ENCODE measurements at places on chromosomes 5 and 9.

- DNase-seq, result no peak
These were observed 213.7 kb downstream of the TLR4 start for GRCh38 chr9:117917873-117918272.

- DNase-seq, result no peak
These were observed 56.1 kb downstream of the UBAP2 start for GRCh38 chr9:33992632-33993031.

DNA sequence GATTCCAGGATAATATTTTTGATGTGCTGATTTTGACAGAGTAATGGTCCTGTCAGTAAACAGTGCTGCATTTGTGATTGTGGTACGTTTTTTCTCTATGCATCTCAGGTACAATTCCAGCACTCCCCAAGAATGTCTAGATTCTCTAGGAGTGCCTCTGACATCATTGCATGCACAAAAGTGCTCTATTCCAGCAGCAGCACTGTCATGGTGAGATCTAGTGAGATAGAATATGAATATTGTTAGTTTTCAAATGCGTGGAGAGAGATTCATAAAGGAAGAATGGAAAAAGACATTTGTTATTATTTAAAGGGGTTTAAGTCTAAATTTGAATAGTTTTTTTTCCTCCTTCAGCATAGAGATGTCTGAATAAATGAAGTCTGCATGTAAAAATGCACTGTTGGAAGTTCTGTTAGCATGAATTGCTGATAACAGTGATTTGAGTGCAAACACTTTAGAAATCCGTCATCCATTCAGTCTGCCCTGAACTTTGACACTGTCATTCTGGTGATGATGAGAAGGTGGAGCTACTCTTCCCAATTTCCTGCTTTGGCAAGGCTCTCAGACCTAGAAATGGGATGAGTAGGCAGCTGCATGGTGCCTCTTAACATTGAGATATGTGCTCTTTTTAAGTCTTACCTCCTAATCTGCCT lies 84.6 kb downstream of the GAPVD1 start:
- no peak for DNase-seq

DNA sequence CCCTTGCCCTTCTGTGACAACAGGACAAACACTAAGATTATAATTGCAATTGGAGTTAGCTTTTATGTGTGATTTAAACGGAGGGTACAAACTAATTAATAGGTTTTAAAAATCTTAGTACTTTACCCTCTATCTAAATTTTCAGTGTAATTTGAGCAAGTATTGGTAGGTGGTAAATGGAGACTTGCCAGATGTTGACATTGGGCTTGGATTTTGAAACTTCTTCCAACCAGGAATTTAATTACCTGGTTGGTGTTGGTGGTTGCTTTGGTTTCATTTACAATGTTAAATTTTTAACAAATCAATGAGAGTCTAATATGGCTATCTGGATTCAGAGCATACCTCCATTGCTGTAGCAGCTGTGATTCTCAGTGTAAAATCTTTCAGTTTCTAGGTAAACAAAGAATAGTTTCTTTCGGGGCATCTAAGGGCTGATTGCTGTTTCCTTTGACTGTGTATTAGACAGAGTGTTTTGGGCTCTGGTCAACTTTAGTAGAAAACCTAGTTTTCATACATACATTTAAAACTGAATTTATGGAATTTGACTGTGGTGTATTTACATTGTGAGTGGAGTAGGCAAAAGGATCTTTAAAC lies 1.9 kb downstream of the DAPK1 start:
- no peak for DNase-seq

- no peak for DNase-seq
These were observed 33.9 kb upstream of the BRD3 start for GRCh38 chr9:134101623-134102149.

- DNase-seq, result no peak
These were observed 4.2 kb downstream of the LECT2 start for GRCh38 chr5:135950611-135951010.

DNA sequence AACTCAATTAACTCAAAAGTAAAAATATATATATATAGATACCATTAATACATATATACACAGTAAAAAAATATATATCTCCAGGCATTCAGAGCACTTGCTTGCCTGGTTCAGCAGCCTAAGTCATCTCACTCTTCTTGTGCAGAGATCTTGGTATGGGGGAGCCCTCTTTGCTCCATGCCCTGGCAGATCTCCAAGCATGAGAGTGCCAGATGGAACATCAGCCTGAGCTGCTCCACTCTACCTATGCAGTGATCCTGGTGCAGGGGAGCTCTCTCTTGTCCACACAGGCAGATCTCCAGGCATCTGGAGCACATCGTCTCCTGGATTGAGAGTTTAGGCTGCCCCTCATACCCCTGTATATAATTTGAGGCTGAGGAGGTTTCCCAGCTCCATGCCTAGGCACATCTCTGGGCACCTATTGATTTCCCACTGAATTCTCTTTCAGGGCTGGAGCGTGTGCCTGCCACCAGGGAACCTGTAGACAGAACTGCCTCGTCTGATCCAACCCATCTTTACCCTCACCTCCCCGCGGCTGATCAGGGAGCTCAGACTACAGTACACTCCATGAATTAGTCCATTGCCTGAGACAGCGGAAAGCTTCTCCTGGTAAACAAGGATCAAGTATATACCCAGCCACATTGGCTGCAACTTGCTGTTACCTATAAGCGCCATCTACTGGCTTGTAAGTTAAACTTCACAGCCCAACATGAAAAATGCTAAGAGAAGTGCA lies 342.4 kb upstream of the GRIA1 start:
- DNase-seq, result no peak

DNA sequence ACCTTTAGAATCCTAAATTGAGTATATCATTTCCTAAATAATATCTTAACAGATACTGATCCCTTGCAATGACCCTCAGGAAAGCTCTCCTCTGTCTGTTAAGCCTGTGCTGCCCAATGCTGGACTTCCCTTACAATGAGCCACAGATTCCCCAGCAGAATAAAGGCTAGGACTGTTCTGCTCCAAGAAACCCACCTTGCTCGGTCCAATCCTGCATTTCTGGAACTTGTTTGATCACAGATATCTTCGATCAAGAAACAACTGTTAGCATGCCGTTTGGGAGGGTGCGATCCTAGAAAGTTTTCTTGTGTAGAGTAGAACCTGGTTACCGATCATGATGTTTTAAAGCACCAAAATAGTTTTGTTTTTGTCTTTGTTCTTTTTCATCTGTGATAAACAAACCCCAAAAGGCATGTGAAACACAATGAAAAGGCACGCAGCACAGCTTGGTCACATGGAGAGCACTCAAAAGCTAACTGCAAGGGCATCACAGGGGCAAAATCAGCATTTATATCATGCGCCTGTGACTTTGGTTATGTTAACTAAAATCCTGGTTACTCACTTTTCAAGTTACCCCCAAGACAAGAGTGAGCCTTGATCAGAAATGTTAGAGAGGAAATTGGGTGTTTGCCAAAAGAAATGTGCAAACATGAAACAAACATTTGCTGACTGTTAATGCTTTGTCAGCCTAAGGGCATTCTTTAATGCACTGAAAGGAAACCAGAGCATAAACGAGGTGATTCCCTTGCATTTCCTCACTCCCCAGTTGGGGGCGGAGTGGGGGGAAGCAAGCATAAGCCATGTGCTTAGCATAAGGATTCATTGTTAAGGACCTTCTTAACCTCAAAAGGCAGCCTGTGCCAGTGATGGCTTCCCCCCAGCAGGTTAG lies 61.9 kb upstream of the ADAMTS16 start:
- DNase-seq, result no peak

DNA sequence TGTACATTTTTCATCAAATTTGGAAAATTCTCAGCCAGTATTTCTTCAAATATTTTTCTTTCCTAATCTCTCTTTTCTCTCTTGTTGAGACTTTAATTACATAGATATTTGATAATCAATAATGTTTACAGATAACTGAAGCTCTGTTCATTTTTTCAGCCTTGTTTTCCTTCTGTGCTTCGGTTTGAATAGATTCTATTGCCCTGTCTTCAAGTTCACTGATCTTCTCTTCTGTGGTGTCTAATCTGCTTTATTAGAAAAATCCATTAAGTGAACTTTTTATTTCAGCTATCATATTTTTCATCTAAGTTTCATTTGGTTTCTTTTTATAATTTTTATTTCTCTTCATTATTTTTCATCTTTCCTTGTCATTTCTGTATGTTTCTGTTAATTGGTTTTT lies 54.1 kb downstream of the AMBP start:
- DNase-seq, result no peak

DNA sequence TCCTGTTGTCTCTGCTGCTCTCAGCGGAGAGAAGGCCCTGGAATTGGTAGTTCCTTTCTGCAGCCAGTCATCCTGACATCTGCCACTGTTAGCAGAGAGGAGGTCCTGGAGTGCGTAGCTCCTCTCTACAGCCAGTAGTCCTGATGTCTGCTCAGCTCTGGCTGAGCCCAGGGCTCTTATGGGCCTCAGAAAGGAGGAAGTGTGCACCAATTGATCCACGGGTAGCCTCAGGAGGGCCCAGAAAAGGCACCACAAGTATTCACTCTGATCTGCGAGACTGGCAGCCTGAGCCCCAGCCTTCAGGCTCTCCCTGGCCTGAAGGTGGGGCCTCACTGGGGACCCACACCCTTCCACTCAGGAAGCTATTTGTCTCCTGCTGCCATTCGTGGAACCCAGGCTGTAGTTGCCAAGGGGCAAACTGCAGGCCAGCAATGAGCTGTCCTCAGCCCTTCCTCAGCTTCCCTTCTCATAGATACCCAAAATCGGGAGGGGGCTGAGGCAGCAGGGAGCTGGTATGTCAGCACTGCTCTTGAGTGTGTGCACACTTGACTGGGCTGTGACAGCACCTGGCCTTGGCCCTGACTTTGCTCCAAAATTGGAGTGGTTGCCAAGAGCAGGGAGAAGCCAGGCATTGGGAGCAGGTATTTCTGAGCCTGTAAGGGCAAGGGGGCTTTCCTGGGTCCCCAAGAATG lies 1049.5 kb upstream of the ACO1 start:
- DNase-seq, result no peak

DNA sequence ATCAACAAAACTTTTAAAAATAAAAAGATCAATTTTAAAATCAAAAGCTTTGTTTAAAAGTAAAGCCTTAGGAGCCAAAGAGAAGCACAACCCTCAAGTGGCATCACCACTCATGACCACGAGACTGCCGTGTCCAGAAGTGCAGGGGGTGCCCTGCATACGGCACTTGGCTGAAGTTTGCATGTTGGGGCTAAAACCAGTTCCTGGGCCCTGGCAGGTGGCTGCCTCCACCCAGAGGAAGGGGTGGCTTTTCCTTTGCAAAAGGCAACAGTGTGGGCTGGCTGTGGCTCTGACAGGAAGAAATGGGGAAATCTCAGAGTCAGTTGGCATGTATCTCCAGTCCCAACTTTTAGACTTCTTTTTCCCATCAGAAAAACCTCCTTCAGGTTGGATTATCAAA lies 15.3 kb downstream of the TRMO start:
- no peak for DNase-seq

DNA sequence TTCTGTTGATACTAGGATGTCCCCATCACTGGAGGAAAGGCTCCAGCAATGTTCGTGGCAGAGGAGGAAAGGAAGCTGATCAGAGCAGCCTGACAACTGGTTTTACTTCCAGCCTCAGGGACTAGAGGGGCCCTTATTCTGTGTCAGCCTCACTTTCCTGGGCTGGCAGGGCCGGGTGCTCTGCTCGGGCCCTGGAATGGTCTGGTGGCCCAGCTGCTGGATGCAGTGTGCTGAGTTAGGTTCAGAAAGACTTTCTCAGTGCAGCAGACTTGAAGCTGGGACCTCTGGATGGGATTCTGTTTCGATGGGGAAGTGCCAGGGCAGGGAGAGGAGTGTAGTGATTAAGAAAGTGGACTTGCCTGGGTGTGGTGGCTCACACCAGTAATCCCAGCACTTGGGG lies 81.0 kb downstream of the MACROH2A1 start:
- no peak for DNase-seq

DNA sequence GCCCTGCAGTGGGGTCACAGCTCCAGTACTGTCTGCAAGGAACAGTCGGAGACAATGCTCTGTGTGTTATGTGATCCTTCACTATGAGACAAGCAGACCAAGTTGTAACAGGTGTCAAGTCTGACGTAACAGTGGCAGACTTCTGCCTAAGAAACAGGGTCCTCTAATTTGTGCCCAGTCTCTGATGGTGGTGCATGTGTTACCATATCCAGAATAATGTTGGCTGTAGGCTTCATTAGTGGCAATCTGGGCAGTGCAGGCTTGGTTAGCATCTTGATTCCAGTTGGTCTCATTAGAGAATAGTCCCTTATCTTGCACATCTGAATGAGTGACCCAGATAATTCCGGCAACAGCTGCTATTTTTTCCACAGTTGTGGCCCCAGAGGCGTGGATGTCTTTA lies 33.8 kb downstream of the ZNF131 start:
- no peak for DNase-seq

DNA sequence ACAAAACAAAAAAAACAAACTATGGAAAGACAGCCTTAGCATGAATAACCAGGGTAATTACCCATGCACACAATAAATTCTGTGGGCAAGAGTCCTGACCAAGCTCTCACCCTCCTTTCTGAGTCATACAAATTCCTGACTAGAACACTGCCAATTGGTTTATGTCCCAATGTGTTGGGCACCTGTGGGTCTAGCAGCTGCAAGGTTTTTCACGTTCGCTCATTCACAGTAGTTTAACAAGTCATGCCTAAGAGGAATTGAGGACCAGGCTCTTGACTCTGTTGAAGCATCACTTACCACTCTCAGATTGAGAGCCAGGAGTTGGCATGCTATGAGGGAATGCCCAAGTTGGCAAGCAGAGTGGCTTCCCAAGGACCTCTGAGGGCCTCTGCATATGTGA lies 205.5 kb upstream of the SLC24A2 start:
- no peak for DNase-seq

DNA sequence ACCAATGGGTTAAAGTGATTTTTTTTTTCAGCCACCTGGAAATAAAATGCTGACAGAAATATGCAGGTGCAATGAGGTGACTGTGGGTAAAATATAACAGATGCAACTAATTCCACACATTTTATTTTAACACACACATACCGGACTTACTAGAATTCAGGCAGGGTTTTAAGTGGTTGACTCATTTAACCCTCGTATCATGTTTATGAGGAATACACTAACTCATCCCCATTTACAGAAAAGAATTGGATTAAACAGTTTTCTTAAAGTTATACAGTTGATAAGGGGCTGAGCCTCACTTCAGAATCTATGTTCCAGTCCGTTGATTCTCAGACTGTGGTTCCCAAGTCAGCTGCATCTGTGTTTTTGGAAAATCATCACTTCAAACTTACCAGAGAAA lies 207.5 kb downstream of the CHSY3 start:
- no peak for DNase-seq

DNA sequence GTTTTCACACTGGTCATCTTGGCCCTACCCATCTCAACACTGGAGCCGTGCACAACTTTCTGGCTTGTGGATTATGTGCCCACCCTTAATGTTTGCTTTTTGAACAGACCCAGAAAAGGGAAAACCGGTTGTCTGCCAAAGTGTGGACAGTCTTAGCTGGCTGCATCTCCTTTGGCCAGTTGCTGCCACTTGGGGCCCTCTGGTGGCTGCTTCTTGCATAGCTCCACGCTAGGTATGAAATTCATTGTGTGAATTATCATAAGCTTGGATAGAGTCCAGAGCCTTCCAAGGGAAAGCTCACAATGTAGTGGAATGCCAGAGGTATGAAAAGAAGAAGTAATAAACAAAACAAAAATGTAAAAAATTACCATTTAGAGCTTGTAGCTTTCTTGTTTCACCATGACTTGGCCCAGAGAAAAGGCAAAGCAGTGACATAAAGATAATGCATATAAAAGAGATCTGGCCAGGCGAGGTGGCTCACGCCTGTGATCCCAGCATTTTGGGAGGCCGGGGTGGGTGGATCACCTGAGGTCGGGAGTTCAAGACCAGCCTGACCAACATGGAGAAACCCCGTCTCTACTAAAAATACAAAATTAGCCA lies 12.5 kb upstream of the SLC36A3 start:
- DNase-seq, result peak; percentile 67
